ENCODE measurements at places on chromosomes 3 and 15.
A peak's percentile ranks its signal among the peaks of the same experiment; 100 is the strongest.

- no peak for DNase-seq
Measured at GRCh38 chr3:139020868-139021234, at the start of gene PRR23B. Gene PRR23B (minus strand): TSS chr3:139020926. CDS start chr3:139020661, 265 bp downstream.

- DNase-seq = no peak
Measured at GRCh38 chr15:49530092-49530491, 90.5 kb downstream of the FAM227B start.

DNA sequence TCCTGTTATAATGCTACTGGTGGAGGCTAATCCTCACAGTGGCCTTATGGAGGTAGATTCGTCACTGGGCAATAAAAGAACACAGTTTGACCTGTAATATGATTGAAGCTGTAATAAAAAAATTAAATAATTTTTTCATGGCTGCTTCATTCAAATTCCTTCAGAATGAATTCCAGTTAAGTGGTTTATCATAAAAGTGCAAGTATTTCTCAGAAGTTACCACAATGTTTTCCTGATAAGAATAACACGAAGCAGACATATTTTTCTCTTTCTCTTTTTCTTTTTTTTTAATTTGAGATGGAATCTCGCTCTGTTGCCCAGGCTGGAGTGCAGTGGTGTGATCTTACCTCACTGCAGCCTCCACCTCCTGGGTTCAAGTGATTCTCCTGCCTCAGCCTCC, 15.6 kb downstream of the B4GALT4 start:
- DNase-seq = no peak

DNA sequence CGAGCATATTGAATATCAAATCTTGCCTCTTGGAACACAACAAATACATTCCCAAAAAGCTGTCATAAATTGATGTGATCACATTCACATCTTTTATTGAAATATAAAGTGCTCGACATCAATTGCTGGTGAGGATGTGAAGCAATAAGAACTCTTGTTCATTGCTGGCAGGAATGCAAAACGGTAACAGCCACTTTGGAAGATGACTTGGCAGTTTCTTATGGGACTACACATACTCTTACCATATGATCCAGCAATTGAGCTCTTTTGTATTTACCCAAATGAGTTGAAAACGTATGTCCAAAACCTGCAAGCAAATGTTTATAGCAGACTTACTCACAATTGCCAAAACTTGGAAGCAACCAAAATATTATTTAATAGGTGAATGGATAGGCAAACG, 234.9 kb downstream of the CACNA2D3 start:
- DNase-seq = no peak

- DNase-seq = peak; percentile 97
Measured at GRCh38 chr15:64702816-64703631, 72.4 kb downstream of the RBPMS2 start.

DNA sequence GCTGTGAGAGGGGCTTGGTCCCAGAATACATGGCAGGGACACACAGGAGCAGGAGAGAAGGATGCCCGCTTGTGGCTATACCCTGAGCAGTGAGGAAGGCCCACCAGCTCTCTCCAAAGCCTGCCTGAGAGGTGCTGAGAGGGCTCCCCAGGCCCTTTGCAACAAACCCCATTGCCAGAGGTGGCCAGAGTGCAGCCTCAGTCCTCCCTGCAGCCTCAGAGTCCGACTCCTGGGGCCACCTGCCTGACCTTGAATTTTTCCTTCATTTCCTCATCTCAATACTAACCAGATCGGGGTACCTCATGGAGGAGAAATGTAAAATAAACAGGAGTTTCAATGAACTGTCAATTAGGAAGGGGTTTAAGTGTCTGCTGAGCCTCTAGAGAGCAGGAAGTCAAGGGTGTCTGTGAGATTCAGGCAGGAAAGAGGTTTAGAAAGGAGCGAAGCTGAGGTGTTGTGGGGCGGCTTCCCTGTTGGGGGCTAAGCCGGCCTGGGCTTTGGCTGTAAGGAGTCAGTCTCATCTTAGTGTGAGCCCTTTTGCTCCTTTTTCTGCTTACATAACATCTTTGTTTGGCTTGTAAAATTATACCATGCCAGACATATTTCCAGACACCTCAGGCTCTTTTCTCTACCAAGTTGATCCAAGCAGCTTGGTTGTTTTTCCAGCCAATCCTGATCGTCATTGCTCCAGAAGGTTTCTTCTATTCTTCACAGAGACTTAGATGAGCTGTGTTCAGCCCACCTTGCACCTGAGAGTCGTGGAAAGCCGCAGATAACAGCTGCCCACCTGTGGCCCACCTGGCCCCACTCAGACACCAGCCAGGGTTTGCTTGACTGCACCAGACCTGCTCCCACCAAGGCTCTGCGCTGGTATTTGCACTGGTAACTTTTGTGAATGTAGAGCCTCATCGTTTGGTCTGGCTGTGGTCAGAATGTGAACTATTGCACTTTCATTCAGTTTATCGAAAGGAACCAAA, 36.7 kb downstream of the CMTM7 start:
- no peak for DNase-seq

- no peak for DNase-seq
Measured at GRCh38 chr3:152574461-152575079, 260.4 kb upstream of the P2RY1 start.

DNA sequence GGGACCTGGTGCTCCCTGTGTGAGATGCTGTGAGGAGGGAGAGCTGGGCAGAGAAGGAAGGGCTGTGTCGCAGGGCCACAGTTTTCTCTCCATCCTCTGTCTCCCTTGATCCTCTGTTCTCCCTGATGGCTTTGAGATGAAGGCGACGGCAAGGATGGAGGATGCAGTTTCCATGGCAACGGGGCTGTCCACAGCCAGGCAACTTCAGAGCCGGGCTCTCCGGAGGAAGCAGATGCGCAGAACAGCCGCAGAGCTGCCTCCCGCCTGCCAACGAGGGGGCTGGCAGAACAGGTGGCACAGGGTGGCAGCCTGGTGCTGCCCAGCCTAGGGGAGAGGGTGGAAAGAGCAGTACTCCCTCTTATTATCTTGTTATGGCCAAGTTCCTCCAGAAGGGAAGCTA, 9.9 kb upstream of the GRM2 start:
- DNase-seq = no peak

DNA sequence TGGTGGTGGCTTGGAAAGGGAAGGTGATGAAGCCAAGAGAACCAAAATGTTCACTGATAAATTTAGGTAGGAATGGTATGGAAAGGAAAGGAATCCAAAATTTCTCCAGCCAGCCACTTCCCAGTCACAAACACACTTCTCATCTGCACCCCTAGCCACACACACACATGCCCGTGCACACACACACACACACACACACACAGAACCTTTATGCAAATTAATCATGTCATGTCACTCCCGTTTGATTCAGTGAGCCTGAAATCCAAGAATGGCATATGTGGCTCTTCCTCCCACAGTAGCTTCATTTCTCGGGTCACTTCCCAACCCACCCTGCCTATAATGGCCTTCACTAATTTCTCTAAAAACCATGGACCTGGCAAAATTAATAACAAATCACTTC, 3.1 kb upstream of the HLTF start:
- DNase-seq = no peak
